ENCODE measurements at places on chromosomes 6 and 20.
A peak's percentile ranks its signal among the peaks of the same experiment; 100 is the strongest.

GRCh38 chr6:51644426-51644825, 443.0 kb downstream of the PKHD1 start:
- no peak for DNase-seq

DNA sequence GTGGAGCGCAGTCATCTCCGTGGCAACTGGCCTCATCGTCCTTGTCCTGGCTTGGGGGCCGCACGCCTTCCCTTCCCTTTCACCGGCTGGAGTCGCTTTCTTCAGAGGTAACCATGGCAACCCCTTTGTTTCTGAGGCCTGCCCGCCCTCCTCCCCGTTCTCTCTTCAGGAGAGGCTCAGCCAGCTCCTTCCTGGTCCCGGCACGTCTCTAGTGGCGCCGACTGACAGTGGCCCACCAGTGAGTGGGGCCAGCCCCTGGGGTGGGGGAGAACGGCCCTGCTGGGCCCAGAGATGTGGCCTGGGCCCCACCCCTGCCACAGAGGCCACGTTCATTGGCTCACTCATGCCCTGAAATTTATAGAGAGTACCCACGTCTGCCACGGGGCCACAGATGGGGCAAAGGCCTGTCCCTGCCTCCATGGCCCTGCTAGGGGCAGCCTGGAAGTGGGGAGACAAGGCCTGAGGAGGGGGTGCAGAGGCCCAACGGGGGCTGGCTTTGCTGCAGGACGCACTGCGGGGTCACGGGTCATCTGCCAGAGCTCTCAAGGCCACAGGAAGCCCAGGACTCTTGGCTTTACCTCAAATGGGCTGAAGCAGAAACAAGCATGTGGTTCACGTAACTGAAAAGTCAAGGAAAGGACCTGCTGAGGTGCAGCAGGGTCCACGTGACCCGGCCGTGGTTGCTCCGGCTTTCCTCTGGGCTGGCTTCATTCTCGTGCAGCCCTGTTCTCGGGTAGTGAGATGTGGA, 1.4 kb upstream of the OSBPL2 start:
- no peak for DNase-seq

GRCh38 chr6:115948751-115949150, 111.9 kb downstream of the FRK start:
- DNase-seq, result no peak

DNA sequence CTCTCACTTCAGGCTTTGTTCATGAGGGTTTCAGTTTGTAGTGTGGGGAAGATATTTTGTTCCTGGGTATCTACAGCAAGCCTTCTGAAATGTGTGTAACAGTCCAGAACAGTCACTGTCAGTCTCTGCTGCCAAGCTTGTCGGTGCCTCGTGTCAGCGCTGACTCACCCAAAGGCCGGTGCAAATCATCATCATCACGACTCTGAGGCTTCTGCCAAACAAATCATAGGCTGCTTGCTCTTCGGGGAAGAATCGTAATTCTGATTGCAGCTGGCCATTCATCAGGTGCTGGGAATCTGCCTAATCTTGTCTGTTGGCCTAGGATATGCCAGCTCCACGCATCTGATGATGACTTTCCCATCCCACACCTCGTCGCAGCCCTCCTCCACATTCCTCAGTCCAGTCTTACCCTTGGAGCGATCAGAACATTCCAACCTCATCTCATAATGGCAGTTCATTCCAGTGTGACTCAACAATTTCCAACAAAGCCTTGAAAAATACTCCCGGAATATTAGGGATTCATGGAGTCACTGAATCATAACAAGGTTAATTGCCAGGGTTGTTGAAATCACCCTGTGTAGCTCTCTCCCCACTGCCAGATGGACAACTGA, 40.9 kb downstream of the ALDH8A1 start:
- peak; percentile 67 for DNase-seq

DNA sequence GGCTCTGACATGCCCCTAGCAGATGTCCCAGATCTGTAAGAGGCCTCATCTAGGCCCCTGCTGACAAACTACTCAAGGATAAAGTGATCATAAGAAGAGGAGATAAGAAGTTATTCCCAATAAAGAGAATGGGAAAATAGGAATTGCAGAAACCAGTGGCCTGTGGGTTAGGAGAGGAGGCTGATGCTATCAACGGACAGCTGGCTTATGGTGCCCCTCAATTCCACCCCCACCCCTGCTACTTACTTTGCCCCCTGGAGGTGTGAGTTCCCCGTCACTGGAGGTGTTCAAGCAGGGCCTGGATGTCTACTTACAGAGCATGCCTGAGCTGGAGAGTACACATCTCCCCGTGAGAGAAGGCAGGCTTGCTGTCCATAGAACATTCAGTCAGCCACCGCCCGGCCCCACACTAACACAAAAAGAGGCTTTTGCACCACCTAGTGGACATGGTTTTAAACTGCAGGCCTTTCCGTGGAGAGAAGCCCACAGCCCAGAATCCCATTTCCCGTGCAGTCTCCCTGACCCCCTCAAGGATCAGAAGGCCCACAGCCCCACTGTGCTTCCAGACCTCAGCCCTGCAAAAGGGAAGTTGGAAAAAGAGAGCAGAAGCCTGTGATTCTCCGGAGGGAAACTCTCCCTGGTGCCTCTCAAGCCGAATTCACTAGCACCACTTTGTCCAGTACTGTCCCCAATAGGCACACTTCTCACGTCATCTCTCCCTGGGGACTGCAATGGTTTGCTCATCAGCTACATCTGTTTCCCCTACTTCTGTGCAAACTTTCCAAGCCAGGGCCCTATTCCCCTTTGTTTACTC, 23.8 kb upstream of the BNIP5 start:
- DNase-seq, result peak; percentile 86

DNA sequence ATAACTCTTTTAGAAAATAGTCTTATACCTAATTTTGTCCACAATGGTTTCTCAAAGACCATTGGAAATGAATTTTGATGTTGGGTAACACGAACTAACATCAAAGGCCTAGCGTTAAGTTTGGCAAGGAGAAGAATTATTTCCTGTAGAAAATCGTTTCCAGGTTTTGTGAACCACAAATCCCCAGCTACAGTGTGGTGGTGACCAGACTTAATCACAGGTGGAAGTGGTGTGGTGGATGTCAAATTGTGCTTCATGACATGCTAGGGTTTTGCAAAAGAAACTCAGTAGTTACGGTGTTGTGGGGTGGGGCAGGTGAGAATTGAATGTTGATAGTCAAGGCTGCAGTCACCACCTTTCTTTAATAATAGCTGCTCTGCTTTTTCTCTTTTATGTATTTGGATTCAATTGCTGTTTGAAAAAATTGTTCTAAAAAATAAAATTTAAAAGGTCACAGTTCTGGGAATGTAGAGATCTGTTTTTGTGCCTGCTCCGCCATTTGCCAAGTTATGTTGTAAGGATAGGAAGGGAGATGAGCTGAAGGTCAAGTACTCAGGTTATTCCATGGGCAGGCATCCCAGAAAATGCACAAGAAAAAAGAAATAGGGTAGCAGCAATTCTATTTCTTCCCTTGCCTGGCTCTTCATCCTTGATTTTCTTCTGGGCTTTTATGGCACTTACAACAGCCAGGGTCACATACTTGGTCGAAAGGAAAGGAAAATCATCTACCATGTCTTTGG, 83.6 kb downstream of the F13A1 start:
- DNase-seq, result no peak
